GM03348 (cell line): ENCODE measurements at places on chromosomes 7 and 10.

DNA sequence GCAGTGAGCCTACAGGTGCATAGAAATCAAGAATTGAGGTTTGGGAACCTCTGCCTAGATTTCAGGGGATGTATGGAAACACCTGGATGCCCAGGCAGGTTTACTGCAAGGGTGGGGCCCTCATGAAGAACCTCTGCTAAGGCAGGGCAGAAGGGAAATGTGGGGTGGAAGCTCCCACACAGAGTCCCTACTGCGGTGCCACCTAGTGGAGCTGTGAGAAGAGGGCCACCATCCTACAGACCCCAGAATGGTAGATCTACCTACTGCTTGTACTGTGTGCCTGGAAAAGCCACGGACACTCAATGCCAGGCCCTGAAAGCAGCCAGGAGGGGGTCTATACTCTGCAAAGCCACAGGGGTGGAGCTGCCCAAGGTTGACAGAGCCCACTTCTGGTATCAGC is 533.5 kb downstream of the GPAM start:
- DNase-seq, result no peak

GRCh38 chr10:44966816-44967509 is 7.4 kb downstream of the RASSF4 start:
- no peak for DNase-seq

DNA sequence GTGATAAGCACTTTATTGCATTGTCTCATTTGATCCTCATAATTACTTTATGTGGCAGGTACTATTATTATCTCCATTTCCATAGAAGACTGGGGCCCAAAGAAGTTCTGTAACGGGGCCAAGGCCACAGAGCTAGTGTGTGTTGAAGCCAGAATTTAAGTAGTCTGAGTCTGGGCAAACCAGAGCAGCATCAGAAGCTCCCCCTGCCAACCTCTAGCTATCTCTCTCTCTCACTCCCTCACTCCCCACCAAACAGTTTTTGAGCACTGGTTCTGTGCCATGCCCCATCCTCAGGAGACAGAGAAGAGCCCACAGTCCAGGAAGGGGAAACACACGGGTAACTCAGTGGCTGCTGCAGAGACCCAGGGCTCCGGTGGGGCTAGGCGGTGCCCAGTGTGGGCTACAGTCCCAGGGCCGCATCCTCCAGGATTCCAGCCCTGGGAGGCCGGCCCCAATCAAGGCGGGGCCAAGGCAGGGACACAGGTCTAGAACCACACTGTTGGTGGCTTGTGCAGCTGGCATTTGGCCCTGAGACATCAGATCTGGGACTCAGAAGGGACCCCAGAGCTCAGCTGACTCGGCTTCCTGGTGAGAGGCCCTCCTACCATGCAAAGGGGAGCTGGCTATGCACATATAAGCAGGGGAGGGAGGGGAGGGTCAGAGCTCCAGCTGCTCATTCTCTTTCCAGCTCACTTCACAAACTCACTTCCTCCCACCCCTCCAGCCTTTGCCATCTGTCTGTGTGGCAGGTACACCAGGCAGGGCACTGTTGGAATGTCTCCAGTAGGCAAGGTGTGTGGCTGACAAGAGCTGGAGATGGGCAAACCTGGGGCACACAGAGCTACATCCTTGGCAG is 34.4 kb downstream of the COL13A1 start:
- DNase-seq, result no peak

DNA sequence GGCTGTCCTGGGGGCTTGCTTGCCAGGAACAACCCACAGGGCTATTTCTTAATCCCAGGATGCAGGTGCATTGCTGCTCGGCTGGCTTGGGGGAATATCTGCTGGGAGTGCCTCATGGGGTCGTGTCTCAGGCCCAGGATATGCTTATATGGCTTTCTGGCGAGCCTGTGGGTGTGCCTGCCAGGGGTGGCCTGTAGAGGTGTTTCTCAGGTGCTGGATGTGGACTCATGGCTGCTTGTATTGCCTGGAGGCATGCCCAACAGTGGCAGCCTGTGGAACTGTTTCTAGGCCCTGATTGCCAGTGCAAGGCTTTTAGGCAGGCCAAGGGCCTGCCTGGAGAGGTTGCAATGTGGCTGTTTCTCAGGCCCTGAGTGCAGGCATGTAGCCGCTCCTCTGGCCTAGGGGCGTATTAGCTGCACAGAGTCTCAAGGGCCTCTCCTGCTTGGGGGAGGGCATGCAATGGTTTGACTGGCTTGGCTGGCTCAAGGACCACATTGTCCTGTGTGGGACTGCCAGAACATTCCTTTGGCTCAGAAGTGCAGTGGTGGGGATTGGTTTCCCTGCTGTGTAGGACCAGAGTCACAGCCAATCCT is 202.1 kb downstream of the ATRNL1 start:
- DNase-seq, result no peak

DNA sequence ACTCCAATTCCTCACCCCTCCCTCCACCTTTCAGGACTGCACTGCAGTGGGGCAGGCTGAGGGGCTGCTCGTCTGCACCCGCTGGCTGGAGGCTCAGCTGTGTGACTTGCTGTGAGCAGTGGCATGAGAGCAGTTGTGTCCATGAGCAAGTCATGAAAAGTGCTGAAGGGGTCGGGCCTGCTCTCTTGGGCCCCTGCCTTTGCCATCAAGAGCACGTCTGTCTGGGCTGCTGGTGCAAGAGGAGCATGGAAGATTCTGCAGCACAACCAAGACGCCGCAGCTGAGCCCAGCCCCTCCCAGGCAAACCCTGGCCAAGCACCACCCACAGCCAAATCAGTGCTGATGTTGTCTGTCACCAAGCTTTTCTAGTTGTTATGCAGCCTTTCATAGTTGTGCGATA is 284.3 kb downstream of the TCERG1L start:
- DNase-seq, result no peak

DNA sequence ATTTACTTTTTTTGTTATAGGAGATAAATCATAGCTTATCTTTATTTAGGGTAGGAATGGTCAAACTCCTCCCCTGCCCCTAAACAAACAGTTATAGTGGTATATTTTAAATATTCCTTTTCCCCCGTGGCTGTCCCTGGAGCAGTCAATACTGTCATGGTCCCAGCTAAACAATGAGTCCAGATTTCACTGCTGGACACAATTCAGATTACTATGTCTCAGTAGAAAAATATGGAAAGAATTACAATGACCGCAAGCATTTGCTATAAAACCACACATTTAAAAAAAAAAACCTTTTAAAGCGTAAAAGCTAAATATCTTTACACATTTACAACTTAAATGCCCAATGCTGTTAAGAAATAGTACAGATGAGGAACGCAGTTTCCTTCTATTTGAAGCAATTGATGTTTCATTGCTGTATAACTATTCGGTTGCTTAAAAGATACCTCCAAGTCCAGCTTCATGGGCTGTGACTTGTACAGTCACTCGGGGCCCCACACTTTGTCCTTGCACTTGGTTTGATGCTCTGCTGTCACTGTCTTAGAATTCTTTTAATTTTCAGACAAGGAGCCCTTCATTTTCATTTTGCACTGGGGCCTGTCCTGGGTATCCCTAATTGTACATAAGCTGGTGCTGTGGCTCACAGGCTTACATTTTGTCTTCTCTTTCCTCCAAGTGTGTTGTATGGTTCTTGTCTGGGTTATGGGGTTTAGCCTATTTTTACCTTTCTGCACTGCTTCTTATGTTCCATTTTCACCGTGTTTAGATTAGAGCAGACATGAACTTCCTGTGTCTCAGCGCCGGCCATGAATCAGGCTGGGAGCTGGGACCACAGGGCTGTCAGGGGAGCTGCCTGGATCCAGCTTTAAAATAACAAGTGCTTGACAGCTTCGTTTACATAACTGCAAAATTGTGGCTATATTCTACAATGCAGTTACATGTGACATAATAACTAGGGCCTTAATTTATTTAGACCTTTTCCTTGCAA is 530.2 kb upstream of the FZD8 start:
- peak; percentile 64 for DNase-seq

- DNase-seq, result peak; percentile 7
These were observed 12.4 kb downstream of the BCAP29 start for GRCh38 chr7:107592361-107593024.

DNA sequence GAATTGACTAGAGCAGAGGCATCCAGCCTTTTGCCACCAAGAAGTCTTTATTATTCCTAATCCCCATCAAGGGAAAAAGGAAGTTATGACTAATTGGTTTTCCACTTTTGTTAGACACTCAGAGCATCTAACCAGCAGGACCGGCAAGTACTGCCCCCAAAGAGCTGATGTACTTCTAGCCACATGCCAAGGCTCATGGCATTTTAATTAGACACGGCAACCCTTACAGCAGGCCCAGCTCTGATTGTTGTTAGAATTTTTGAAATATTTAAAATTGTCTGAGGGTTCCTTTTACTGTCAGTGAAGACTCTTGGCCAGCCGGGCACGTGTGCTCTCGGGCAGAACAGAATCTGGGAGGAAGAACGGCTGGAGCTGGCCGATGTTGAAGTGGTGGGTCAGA is 114.8 kb downstream of the SPAG6 start:
- DNase-seq, result no peak

DNA sequence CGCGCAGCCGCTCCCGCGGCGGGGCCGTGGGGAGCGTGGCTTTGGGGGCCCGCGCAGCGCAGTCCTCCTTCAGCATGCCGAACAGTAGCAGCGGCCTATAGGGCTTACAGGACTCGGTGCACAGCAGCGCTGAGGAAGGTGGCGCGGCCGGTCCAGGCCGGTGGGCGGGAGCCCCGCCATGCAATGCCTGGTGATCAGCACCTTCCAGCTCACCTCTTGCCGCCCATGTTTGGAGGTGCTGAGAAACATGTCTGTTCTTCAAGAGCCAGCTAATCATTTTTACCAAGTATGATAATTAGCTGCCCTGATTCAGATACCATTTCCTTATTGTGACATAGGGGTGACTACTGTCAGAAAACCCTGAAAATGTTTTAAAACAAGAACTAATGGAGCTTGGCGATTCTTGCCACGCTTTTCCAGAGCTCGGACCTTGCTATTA is 33.5 kb upstream of the SFTPD start:
- no peak for DNase-seq

DNA sequence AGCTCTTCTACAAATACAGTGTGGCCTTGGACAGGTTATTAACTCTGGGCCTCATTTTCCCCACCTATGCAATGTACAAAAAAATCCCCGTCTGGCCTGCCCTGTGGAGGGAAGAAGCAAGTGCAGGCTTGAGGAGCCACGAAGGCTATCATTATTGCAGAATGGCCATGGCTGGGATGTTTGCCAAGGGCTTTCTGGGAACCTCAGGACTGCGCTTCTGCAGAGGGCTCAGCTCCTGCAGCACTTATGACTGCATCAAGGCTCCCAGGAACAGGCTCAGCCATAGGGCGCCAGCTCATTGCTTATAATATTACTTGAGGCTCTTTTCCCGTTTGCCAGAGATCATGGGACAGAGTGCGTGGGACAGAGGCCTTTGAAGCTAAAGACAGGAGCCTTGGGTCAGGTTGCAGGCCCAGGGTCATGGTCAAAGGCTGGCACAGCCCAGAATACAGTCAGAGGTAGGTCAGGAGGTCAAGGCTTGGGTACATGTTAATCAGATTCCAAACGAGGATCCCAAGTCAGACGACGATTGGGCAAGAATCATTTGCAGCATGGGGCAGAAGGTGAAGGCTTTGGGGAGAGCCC is 20.6 kb upstream of the C10orf105 start:
- DNase-seq, result no peak

GRCh38 chr10:46560381-46560780 is 3.9 kb upstream of the GPRIN2 start:
- no peak for DNase-seq

DNA sequence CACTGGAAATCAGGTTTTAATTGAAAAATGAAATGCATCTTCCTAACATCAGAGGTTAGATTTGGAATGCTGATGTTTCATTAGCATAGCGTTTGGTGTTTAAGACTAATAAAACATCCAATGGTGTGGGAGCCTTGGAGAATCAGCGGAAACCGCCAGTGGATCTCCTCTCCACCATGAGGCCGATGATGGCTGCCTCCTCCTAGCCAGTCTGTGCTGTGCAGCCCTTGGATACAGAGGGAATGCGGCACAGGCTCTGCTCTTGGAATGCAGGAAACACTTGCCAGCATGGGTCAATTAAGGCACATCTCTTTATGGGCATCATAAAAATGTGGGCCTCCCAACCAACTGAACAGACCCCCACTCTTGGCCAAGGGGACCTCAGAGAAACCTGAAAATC is 259.9 kb downstream of the GLRX3 start:
- DNase-seq, result no peak

DNA sequence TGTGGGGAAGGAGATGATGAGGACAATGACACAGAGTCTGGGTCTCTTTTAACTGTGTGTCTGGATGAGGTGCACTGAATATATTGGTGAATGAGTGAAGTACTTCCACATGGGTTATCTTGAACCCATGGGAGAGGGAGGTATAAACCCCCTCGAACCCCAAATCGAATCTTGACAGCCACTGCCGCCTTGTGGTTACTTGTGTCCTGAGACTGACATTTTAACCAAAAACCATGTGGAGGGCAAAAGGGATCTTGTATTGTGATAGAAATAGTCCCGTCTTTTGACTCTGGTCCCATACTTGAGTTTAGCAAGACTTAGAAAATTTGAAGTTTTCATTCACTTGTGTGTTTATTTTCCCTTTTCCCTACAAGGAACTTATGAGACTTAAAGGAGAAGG is 283.3 kb downstream of the PHTF2 start:
- no peak for DNase-seq

- no peak for DNase-seq
These were observed 443 bp downstream of the RNF32 start for GRCh38 chr7:156640949-156641485.

- no peak for DNase-seq
These were observed 1001.2 kb upstream of the POT1 start for GRCh38 chr7:125930848-125931247.

- DNase-seq, result no peak
These were observed 106.4 kb upstream of the FAM133B start for GRCh38 chr7:92696584-92696983.

DNA sequence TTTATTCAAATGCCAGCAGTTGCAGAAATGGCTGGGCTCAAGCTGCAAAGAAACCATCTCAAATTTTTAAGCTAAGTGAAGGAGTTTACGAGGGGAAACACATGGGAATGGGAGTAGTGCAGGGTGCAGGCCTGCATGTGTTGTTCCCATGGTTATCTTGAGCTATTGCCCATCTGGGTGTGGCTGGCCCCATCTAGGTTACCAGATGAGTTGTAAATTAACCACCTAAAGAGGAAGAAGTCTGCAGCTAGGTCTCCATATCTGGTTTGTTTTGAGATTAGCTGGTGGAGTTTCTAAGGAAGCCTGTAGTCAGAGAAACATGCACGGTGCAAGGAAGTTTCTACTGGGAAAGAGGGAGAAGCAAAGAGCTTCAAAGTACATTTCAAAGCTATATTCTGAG is 23.3 kb upstream of the STEAP2 start:
- no peak for DNase-seq

GRCh38 chr10:75294031-75294437 is 58.3 kb upstream of the COMTD1 start:
- peak; percentile 43 for DNase-seq

DNA sequence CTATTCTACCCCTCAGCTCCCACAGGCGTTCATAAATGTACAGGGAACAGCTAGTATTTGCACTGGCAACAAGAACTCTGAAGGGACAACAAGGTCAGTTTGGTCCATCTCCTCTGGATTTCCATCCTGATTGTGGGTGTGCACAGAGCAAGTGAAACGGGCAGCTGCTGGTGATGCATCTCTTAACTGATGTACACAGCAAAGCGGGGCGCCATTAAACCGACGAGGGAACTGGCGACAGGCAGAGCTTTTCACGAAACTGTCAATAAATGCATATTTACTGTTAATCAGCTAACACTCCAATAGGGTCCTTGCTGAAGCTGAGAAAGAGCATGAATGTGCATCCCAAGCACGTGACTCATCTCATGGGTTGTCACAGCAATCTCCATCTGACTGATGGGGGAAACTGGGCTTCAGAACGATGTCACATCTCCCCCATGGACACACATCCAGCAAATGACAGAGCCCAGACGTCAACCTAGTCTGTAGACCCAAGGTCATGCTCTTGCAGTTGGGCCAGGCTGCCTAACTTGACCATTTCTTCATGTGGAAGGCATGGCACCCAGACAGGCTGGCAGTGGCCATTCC is 54.2 kb downstream of the FAM53B start:
- DNase-seq, result no peak
